ENCODE measurements at places on chromosomes 7 and 10.
A peak's percentile ranks its signal among the peaks of the same experiment; 100 is the strongest.

GRCh38 chr10:59175538-59176240, 754 bp upstream of the PHYHIPL start:
- no peak for DNase-seq

DNA sequence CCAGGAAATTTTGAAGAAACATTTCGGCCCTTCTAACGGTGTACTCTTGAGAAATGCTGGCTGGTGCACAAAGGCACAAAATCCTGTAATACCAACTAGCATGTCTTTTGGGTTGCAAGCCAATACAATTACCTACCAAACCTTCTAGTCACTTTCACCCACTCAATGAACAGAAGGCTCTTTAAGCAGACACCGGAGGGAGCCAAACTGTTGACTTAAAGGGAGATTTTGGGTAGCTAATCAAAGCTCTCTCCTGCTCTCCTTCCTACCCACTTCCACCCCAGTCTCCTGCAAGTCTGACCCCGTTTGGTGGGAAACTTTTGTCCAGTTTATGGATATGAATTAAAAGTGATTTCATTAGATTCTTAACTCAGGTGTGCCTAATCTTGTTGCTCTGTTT, 24.0 kb downstream of the GRM3 start:
- DNase-seq = no peak

- no peak for DNase-seq
These were observed 1.7 kb upstream of the CALML3 start for GRCh38 chr10:5522913-5523560.

DNA sequence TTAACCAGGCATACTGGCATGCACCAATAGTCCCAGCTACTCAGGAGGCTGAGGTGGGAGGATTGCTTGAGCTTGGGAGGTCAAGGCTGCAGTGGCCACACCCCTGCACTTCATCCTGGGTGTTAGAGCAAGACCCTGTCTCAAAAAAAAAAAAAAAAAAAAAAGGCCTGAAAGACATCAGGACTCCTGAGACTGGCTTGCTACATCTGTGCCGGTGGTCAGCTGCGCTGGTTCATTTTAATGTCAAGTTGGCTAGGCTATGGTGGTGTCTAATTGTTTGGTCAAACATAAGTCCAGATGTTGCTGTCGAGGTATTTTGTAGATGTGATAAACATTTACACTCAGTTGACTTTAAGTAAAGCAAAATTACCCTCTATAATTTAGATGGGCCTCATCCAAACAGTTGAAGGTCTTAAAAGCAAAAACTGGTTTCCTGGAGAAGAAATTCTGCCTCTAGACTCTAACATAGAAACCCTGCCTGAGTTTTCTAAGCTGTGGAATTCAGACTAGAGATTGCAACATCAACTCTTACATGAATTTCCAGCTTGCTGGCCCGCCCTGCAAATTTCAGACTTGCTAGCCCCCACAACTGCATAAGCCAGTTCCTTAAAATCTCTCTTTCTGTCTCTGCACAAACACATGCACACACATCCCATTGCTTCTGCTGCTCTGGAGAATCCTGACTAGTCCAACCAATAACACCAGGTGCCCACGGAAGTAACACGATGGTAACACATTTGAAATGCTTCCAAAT, 18.2 kb downstream of the MYOF start:
- DNase-seq = no peak

- DNase-seq = no peak
These were observed 75.3 kb upstream of the SAMD8 start for GRCh38 chr10:75035975-75036708.

GRCh38 chr7:2172311-2173188, 60.2 kb downstream of the MAD1L1 start:
- no peak for DNase-seq

DNA sequence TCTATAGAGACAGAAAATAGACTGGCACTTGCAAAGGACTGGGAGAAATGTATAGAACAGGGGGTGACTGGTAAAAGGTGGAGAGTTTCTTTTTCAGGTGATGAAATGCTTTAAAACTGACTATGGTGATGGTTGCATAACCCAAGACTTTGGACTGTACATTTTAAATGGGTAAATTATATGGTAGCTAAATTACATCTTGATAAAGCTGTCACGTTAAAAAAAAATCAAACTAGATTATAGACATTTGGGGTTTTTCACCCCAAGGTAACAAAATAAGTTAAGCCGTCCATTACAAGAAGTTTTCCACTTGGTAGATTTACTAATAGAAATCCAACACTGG, 24.0 kb downstream of the TMEM209 start:
- DNase-seq = no peak

DNA sequence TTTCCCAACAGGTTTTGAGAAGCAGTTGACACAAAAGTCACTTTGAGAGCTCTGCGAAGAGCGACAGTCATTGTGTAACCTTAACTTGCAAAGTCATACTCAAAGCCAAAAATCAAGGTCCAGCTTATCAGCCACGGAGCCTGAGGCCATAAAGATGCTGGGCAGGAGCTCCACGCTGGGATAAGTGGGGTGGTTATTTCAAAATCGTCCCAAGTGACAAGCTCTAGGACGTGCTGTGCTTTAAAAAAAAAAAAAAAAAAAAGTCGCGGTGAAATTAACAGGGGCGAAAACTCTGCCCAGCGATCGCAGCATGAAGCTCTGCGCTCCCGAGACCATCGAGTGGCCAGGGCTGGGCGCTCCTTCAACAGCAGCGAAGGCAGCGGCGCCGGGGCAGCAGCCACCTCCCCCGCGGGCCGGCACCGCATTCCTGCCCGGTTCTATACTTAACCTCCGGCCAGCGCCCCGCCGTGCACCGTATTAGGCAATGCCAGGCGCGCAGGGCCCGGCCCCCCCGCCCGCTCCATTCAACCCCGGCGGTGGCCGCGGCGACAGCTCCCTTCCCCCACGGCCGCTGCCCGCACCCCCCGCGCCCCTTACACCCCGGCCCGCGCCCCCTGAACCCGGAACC, 657 bp downstream of the HACD1 start:
- peak; percentile 29 for DNase-seq

DNA sequence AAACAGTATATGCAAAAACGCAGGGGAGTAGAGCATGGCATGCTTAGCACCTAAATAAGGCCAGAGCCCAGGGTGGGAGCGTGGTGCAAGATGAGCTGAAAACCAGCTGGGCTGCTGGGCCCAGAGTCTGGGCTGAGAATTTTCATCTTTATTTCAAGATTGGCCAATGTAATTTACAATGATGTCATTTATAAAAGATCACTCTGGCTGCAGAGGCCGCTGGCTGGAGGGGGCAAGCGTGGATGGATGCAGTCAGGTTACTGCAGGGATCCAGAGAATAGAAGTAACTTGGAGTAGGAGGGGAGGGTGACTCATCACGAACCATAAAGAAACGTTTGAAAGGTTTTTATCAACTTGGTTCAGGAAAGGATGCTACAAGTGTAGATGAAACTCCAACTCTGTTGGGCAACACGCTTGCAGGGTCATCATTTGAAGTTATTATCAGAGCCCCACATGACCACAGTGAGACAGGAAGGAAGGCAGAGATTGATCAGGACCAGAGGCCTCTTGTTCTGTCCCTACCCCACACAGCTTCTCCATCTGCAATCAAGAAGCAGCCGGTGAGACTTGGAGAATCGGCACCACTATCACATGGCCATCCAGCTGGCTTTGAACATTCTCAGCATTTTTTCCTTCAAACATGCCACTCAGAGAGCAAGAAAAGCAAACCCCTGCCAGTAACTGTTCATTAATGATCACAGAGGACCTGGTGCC, 49.2 kb downstream of the ODAD2 start:
- DNase-seq = no peak

DNA sequence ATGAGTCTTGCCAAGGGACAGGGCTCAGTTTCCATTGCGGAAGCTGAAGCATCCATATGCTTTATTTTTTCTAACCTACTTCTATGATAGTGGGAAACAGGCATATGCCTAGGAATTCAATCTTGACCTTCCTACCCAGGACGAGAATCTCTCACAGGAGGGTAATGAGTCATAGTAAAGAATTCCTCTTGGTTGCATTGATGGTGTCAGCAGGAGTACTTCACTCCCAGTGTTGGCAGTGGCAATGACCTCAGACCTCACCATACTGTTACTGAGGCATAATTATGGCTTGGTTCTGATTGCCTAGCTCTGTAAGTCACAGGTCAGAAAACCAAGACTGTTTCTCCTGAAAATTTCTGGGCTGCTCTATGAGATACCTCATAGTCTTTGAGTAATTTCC, 552.9 kb downstream of the ARL4A start:
- DNase-seq = no peak

GRCh38 chr7:27175626-27176523, 1.8 kb upstream of the HOXA10 start:
- DNase-seq = no peak

DNA sequence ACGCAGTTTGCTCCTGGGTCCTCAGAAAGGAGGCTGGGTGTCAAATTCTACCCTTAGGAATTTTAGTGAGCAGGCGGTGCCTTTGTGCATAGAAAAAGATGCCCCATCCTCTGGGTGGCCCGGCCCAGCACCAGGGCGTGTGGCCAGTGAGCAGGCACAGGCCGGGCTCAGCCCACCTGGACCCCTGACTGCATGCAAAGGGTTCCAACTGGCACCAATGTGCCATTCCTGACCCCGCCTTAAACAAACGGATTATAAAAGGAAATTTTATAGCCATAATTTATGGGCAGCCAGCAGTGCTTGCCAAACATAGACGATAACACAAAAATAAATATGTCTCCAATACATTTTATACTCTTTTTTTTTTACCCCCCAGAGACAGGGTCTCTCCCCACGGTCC, 40.1 kb upstream of the GNA12 start:
- DNase-seq = no peak

DNA sequence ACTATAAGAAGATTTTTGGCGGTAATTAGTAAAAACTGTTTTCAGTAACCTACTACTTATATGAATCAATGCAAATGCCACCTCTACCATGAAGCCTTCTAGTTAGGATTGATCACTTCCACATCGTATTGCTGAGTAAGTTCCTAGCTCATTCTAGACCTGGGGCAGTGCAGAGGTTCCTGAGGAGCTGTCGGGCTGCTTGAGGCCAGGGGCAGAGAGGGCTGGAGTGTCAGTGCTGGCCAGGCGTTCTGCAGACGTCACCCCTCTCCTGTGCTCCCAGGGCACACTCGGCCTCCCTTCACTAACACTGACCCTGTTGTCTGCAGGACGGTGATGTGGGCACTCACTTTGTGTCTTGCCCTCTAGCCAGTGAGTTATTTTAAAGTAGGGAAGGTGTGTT, 275.7 kb downstream of the CELF2 start:
- DNase-seq = no peak

GRCh38 chr10:81116990-81117389, 579.3 kb downstream of the SH2D4B start:
- no peak for DNase-seq

DNA sequence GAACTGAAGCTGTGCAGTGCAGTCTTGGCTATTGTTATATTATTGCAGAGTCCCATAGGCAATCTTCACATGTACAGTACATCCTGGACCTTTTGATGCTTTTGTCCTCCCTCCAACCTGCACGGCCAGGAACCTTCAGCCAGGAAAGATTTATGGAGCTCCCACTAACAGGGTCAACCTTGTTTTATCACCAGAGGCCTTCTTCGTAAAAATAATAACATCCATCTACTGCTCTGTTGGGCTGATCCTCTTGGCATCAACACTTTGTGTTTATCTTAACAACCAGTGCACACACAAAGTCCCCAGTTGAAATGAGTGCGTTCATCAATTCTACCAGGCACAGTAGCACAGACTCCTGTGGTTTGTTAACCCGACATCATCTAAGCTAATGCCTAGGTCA, 72.4 kb downstream of the AGMO start:
- no peak for DNase-seq

GRCh38 chr7:155821851-155822250, 9.6 kb upstream of the SHH start:
- DNase-seq = no peak

GRCh38 chr7:92695308-92696261, 105.4 kb upstream of the FAM133B start:
- no peak for DNase-seq

GRCh38 chr7:43164757-43165156, 52.3 kb downstream of the HECW1 start:
- DNase-seq = no peak

DNA sequence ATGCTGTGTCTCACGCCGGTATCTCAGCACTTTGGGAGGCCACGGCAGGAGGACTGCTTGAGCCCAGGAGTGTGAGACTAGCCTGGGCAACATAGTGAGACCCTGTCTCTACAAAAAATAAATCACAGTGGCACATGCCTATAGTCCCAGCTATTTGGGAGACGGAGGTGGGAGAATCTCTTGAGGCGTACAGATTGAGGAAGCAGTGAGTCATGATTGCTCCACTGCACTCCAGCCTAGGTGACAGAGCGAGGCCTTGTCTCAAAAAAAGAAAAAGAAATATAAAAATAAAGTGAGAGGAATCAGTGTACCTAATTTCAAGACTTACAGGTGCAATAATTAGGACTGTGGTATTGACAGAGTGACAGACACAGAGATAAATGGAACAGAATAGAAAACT, 23.9 kb downstream of the SLC25A40 start:
- no peak for DNase-seq

DNA sequence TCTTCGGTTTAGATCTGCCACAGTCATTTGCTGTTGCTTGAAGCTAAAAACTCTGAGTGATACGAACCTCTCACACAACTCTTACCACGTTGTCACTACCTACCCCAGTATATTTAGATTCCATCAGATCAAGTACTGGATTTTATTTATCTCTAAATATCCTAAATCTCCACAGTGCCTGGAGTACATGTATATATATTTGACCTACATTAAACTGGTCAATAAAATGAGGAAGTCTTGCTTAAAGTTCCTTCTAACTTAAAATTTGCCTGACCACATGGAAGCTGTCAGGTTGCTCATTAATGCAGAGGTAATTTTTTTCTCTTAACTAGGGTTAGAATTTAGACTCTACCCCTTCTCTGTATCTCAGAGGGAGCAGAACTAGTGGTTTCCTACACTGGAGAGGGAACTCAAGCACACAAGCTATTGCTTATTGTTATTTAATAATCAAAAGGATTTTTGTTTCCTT, 3.1 kb upstream of the MACC1 start:
- DNase-seq = no peak

DNA sequence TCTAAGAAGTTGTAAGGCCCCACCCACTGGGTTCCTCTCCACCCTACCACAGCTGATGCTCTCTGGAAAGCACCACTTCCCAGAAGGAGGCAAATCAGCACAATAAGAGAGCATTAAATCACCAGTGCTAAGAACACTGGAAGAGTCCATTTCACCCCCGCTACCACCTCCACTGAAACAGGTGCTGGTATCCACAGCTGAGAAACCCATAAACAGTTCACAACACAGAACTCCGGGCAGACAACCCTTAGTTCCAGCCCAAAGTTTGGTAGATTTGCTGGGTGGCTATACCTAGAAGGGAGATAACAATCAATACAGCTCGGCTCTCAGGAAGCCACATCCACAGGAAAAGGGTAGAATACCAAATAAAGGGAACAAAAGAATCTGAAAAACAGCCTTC, 34.1 kb downstream of the ZNF680 start:
- no peak for DNase-seq

Data from activated CD8-positive, alpha-beta memory T cell treated with anti-CD3 and anti-CD28 coated beads, Interleukin-2, amount 50 U/mL, for 4 hours (primary cell).